ENCODE measurements at places on chromosomes 1 and 21. TPM values are rescaled to one million over a fixed set of nuclear protein-coding genes. Genes with fewer than 3 reads are reported as not detected.
A peak's percentile ranks its signal among the peaks of the same experiment; 100 is the strongest.

DNA sequence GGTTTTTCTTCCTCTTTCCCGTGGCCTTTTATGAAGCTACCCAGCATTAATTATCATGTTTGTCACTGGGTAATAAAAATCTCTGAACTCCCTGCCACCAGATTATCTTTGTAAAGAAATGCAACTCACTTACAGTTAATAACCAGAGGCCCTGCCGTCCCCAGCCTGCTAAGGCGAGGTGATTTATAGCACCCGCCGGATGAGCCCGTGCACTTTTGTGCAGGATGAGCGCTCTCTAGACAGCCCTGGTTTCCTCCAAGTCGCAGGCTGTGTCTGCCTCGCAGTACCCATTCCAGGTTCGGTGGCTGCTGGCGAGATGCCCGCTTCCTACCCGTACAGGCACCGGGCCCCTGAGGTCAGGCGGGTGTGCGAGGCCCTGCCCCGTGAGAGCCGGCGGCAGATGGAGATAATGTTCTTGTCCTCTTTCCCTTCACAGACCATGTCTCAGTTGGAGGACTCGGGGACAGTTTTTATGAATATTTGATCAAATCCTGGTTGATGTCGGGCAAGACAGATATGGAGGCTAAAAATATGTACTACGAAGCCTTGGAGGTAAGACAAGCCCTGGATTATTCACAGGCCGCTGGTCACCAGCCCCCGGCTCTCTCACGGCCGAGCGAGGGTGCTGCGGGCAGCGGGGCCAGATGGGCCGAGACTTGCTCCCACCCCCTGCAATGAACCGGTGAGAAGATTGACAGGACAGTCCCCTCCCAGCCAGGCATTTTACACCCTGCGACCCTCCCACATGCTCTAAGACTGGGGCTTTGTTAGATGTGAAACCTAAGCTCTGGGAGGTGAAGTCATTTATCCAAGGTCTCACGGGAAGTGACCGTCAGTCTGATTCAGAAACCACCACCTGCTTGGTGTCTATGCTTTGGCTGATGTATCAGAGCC is 28.5 kb upstream of the SELENON start:
- DNase-seq, result peak; percentile 65
- H3K4me1 ChIP-seq, result peaks cover 34% of the 10 kb centered on the region
- H3K36me3 ChIP-seq, result peaks cover 2% of the 10 kb centered on the region
- H3K27ac ChIP-seq, result no peak overlapping the region
- no peak overlapping the region for H3K4me3 ChIP-seq

- no peak for DNase-seq
- no peak overlapping the region for H3K4me3 ChIP-seq
- peaks cover 57% of the 10 kb centered on the region for H3K36me3 ChIP-seq
- H3K27me3 ChIP-seq, result no peaks in the 10 kb centered on the region
Measured at GRCh38 chr21:44090325-44090724, 16.9 kb upstream of the PWP2 start.

GRCh38 chr1:22365331-22366295 is 86.0 kb upstream of the ZBTB40 start:
- no peak overlapping the region for H3K4me3 ChIP-seq
- H3K27me3 ChIP-seq, result no peaks in the 10 kb centered on the region
- no peaks in the 10 kb centered on the region for H3K36me3 ChIP-seq
- no peak overlapping the region for H3K27ac ChIP-seq
- DNase-seq, result no peak

F3 gene
- 2.5 TPM for total RNA-seq

PDPN gene
- total RNA-seq, result not detected

DNA sequence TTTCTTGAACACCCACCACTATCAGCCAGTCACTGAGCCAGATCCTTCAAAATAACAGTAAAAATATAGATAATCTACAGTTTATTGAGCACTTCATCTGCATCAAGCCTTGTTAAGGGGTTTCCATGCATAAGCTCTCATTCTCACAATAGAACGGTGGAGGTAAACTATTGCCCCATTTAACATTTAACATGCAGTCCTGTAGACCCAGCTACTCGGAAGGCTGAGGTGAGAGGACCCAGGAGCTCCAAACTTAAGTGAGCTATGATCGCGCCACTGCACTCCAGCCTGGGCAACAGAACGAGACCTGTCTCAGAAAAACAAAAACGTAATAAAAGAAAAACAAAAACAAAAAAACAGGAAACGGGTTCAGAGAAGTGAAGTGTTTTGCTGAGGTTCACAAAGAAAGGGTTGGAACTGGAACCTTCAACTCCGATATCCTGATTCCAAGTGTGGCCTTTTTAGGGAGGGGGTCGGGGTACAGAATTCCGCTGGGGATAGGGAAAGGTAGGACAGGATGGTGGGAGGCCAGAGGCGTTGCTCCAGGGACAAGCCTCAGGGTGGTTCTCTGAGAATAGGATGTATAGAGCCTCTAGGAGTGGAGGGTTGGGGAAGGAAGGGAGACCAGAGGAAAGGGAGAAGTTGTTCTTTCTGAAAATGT is 11.6 kb upstream of the SESN2 start:
- H3K27me3 ChIP-seq, result no peaks in the 10 kb centered on the region
- no peaks in the 10 kb centered on the region for H3K36me3 ChIP-seq
- DNase-seq, result no peak
- H3K27ac ChIP-seq, result peak overlapping the region; percentile 87
- peaks cover 59% of the 10 kb centered on the region for H3K4me1 ChIP-seq

DNA sequence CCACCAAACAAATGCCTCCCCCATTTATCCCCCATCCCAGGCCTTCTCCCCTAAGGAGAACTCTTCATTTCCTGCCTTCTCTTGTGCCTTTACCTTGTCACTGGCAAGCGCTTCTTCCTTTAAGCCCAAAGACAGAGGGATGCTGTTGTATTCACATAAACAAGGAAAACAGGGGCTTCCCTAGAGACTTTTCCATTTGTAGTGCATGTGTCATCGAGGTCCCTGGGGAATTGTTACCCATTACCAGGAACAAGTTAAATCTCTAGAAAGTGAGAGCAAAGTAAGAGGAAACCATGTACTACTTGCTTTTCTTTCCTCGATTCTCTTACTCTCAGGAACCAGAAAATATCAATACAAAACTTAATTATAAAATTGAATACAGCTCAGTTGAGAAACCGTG is 114.4 kb upstream of the DPT start:
- no peaks in the 10 kb centered on the region for H3K36me3 ChIP-seq
- no peaks in the 10 kb centered on the region for H3K27me3 ChIP-seq
- no peak overlapping the region for H3K4me3 ChIP-seq
- H3K27ac ChIP-seq, result no peak overlapping the region
- H3K4me1 ChIP-seq, result no peaks in the 10 kb centered on the region
- DNase-seq, result no peak

GRCh38 chr1:215566556-215567490 is at the start of gene KCTD3:
TSS of gene KCTD3 (plus strand) at chr1:215567304. CDS start at chr1:215567686, 382 bp downstream.
- H3K4me1 ChIP-seq, result peaks cover 5% of the 10 kb centered on the region
- peaks cover 3% of the 10 kb centered on the region for H3K27me3 ChIP-seq
- DNase-seq, result peak; percentile 18

RXFP4 gene
- not detected for total RNA-seq

DNA sequence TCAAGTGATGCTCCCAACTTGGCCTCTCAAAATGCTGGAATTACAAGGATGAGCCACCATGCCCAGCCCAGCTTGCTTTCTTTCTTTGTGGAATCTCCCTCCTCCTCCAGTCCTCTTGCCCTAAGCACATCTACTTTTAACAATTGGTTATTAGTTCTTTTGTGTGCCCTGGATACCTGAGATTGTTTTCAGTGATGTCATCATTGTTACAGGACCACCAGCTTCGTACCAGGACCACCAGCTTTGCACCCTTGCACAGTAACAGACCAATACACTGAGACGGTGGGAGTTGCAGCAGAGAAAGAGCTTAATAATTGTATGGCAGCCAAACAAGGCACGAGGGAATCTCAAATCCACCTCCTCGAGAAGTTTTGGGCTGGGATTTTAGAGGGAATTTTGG is 71.3 kb downstream of the CNIH3 start:
- no peaks in the 10 kb centered on the region for H3K36me3 ChIP-seq
- DNase-seq, result no peak
- no peaks in the 10 kb centered on the region for H3K4me1 ChIP-seq
- no peak overlapping the region for H3K27ac ChIP-seq
- no peak overlapping the region for H3K4me3 ChIP-seq
- no peaks in the 10 kb centered on the region for H3K27me3 ChIP-seq

DNA sequence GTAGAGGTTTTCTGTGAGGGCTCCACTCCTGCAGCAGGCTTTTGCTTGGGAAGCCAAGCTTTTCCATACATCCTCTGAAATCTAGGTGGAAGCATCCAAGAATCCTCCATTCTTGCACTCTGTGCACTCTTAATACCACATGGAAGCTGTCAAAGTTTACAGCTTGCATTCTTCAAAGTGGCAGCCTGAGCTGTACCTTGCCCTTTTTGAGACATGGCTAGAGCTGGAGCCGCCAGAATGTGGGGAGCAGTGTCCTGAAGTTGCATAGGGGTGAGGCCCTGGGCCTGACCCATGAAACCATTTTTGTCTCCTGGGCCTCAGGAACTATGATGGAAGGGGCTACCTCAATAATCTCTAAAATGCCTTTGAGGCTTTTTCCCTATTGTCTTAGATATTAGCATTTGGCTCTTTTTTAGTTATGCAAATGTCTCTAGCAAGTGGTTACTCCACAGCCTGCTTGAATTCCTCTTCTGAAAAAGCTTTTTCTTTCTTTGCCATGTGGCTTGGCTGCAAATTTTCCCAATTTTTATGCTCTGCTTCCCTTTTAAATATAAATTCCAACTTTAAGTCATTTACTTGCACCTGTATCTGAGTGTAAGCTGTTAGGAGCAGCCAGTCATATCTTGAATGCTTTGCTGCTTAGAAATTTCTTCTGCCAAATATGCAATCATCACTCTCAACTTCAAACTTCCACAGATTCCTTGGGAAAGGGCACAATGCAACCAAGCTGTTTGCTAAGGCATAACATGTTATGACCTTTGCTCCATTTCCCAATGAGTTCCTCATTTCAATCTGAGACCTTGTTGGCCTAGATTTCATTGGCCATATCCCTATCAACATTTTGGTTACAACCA is 92.1 kb upstream of the ARTN start:
- peaks cover 3% of the 10 kb centered on the region for H3K4me1 ChIP-seq
- H3K36me3 ChIP-seq, result peaks cover 15% of the 10 kb centered on the region
- H3K27me3 ChIP-seq, result no peaks in the 10 kb centered on the region
- H3K4me3 ChIP-seq, result no peak overlapping the region
- no peak for DNase-seq
- no peak overlapping the region for H3K27ac ChIP-seq

CELA2B gene
- total RNA-seq, result not detected

DNA sequence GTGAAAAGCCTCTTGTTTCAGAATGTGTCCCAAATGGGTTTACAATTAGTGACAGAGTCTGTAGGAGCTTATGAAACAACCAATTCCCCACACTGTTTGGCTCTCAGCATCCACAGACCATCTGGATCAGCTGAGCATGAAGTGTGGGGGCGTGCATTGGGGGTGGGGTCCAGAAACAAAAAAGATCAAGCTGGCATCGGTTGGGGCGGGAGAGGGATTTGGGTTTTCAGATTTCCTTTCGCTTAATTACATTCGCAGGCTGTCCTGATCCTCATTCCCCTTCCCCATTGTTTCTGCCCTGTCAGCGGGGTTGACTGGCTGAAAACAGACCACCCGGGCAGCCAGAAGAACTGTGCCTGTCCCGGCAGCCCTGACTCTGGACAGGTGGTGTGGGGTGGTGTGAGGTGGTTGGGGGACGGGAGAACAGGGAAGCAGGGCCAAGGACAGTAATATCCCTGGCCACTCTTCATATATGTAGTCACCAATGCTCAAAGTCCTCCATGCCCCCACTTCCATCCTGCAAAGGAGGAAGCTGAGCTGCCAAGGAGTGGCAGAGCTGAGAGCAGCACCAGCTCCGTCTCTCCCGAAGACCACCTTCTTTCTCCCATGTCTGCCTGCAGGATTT is 92.0 kb downstream of the IER5 start:
- H3K36me3 ChIP-seq, result no peaks in the 10 kb centered on the region
- no peaks in the 10 kb centered on the region for H3K4me1 ChIP-seq
- DNase-seq, result no peak
- no peaks in the 10 kb centered on the region for H3K27me3 ChIP-seq
- H3K27ac ChIP-seq, result no peak overlapping the region
- H3K4me3 ChIP-seq, result no peak overlapping the region

DNA sequence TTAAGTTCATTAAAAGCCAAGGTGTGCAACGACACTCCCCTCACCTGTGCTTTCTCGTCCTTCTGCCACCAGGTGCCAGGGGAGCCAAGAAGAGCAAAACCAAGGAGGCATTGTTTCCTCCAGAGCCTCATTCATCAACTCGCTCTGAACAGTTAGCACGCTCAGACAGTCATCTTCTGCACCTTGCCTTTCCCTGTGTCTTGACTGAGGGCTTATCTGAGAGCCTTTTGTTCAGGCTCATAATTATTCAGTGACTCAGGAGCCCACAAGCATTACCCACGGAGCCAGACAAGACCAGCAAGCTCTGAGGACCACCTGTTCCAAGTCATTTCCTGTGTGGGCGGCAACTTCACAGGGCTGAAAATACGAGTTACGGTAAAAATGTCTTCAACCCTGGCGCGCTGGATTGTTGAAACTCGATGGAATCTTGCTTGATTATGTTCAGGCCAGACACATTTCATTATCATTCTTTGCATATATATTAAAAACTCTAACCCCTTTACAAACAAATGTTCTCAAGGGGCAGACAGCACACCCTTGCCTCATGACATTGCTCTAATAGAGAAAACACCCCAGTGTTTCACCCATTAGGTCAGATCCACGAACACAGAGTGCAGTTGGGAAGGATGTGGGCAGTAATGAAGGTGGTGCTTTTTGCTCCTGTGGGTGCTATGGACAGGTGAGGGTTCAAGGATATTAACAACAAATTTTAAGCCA is 89.7 kb upstream of the RUNX1 start:
- no peaks in the 10 kb centered on the region for H3K36me3 ChIP-seq
- H3K4me3 ChIP-seq, result no peak overlapping the region
- peaks cover 10% of the 10 kb centered on the region for H3K4me1 ChIP-seq

GRCh38 chr1:1677718-1678580 is 14.6 kb downstream of the SLC35E2B start:
- peak overlapping the region; percentile 23 for H3K4me3 ChIP-seq
- H3K27me3 ChIP-seq, result no peaks in the 10 kb centered on the region
- peaks cover 28% of the 10 kb centered on the region for H3K4me1 ChIP-seq
- H3K36me3 ChIP-seq, result peaks cover 2% of the 10 kb centered on the region
- peak overlapping the region; percentile 73 for H3K27ac ChIP-seq

DNA sequence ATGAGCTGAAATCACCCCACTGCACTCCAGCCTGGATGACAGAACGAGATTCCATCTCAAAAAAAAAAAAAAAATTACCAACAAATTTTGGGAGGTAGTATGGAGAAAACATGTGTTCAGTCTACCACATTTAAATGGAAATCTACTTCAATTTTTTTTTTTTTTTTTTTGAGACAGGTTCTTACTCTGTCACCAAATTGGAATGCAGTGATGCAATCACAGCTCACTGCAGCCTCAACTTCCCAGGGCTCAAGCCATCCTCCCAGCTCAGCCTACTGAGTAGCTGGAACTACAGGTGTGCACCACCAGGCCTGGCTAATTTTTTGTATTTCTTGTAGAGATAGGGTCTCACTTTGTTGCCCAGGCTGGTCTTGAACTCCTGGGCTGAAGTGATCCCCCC is 82.1 kb downstream of the GFI1 start:
- H3K4me3 ChIP-seq, result no peak overlapping the region
- H3K27ac ChIP-seq, result no peak overlapping the region
- DNase-seq, result no peak
- no peaks in the 10 kb centered on the region for H3K27me3 ChIP-seq

Data from natural killer cell (primary cell).